ENCODE measurements at places on chromosomes 7 and 10. TPM values are rescaled to one million over a fixed set of nuclear protein-coding genes. Genes with fewer than 3 reads are reported as not detected.

The INHBA gene
- 0.05 TPM for total RNA-seq

The KIAA1217 gene
- total RNA-seq: 4.6 TPM

The AASS gene
- 0.35 TPM for total RNA-seq

The EZH2 gene
- total RNA-seq: 34.4 TPM

DNA sequence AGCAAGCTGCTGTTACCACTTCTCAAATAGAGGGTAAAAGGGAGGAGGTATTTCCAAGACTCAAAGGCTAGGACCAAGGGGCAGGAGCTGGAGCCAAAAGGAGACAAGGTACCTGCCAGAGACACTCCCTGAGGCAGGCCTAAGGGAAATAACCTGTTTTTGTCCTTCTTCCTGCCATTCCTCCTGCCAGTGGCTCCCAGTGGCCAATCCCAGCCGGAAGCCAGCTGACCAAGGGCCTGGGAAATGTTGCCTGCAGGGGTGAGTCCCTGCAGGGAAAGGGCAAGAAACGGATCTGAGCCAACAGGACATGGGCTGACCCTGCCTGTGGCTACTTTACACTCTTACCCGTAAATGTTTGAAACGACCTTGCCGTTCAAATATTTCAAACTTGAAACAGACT lies 3.5 kb downstream of the CYTH3 start:
- no peak for DNase-seq

DNA sequence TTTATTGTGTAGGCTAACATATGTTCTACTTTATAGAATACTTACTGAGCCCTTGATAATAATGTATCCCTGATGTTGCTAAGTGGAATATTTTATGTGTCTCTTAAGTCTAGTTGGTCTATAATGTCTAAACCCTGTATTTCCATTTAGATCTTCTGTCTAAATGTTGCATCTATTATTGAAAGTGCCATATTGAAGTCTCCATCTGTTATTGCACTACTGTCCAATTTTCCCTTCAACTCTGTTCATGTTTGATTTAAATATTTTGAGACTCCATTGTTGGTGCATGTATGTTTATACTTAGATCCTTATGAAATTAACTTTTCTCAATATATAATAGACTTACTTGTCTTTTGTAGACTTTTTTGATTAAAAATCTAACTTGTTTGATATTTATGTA lies 924.5 kb upstream of the KCND2 start:
- DNase-seq: no peak

Measured in GM12878 (cell line).